Activated CD4-positive, alpha-beta T cell treated with anti-CD3 and anti-CD28 coated beads, Interleukin-2, amount 50 U/mL, for 48 hours (primary cell): ENCODE measurements at places on chromosomes 12 and 14.

- no peak for DNase-seq
Measured at GRCh38 chr14:54208751-54209150, 188.1 kb upstream of the CDKN3 start.

DNA sequence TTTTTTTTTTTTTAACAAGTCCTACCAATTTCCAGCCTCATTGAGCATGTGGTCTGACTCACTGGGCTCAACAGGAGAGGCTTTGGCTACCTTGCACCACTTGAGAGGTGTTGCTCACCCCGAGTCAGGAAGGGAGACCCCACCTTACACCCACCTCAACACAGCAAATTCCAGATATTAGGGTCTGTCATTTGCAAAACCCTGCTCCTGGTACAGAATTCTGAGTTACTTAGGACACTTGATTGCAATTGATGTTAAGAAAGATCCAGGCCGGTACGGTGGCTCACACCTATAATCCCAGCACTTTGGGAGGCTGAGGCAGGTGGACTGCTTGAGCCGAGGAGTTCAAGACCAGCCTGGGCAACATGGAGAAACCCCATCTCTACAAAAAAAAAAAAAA lies 14.1 kb downstream of the DGLUCY start:
- no peak for DNase-seq

DNA sequence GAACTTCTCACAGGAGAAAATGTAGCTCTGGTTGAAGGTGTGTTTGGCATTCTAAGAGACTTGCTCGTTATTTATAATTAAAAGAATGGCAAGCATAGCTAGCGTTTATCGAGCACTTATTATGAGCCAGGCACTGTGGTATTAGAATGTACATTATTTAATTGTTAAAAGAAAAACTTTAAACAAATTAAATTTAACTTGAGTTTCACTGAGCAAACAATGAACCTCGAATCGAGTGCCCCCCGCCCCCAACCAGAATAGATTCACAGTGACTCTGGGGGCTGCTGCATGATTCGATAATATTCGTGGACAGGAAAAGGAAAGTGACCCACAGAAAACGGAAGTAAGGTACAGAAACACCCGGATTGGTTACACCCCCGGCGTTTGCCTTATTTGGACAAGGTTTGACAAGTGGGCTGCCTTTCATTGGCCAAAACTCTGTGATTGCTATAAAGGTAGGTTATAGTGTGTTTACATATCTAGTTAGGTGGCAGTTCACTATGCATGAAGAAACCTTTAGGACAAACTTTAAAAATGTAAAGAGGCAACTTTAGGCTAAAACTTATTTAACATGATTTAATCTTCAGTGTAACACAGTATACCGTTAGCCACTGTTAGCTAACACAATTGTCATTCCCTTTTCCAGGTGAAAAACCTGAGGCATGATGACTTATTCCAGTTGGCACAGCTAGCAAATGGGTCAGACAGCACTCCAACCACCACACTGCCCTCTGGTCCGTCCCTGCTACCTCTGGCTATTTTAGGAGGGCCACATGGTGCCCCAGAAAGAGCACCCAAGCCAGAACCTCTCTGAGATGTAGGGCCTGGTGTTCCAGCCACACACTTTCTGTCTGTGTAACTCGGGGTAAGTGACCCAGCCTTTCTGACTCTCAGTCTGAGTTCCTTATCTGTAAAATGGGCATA lies 7.1 kb downstream of the SCNN1A start:
- DNase-seq: peak; percentile 34

- no peak for DNase-seq
Measured at GRCh38 chr12:89856431-89856830, 147.8 kb upstream of the ATP2B1 start.

DNA sequence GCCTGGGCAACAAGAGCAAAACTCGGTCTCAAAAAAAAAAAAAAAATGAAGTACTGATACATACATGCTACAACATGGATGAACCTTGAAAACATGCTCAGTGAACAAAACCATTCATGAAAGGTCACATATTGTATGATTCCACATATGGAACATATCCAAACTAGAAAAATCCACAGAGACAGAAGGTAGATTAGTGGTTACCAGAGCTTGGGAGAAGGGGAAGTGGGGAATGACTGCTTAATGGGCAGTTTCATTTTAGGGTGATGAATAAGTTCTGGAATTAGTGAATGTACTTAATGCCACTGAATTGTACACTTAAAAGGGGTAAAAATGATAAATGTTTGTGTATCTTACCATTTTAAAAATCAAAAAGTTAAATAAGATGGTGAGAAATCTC lies 2.7 kb downstream of the ITGB7 start:
- DNase-seq: no peak

DNA sequence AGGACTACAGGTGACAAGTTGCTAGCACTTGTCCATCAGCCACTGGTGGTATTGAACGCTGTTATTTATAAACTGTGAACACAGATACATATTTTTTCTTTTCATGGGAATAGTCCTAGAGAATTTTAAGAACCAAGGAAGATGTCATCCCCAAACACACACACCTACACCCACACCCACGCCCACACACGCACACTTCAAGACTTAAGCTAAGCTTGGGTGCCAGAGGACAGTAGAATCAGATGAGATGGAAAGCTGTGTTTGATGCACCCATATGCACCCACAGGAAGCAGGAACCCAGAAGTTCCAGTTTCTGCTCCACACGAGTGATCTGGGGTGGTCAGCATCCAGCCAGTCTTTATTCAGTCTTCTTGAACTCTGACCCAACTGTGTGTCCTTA lies 348.3 kb downstream of the KCNH5 start:
- DNase-seq: no peak

GRCh38 chr12:90653040-90653439 lies 301.9 kb downstream of the CCER1 start:
- no peak for DNase-seq

GRCh38 chr14:98896449-98896848 lies 375.5 kb downstream of the BCL11B start:
- no peak for DNase-seq
